ENCODE measurements at places on chromosomes 11 and 22.

DNA sequence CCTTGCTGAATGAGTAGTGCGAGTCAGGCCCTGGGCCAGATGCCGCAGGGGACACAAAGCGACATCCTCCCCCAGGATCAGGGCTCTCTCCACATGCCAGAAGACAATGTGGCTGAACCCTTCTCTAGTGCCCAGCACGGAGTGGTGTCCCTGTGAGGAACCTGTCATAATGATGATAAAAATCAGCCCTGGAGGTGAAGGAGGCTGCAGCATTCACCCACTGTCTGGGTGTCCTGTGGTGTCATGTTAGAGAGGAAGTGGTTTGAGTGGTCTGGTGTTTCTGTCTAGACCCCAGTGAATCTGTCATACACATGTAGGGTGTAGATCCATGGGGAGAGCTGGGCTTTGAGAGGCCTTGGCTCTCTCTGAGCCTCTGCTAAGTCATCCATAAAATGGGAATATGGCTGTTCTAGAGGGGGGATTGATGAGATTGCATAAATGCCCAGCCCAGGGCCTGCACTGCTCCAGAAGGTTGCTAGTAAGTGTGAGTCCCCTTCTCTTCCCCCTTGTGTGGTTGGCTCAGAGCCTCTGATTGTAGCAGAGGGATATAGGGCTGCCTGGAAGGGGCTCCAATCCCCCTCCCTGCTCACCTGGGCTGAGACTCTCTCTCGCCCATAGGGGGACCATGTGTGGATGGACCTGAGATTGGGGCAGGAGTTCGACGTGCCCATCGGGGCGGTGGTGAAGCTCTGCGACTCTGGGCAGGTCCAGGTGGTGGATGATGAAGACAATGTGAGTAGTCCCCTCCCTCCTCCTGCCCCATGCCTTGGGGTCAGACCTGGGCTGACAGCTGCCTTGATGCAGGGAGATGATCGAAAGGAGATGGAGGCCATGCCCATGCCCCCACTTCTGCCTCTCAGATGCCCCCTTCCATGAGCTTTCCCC, 14.3 kb downstream of the MYO7A start:
- DNase-seq, result no peak

DNA sequence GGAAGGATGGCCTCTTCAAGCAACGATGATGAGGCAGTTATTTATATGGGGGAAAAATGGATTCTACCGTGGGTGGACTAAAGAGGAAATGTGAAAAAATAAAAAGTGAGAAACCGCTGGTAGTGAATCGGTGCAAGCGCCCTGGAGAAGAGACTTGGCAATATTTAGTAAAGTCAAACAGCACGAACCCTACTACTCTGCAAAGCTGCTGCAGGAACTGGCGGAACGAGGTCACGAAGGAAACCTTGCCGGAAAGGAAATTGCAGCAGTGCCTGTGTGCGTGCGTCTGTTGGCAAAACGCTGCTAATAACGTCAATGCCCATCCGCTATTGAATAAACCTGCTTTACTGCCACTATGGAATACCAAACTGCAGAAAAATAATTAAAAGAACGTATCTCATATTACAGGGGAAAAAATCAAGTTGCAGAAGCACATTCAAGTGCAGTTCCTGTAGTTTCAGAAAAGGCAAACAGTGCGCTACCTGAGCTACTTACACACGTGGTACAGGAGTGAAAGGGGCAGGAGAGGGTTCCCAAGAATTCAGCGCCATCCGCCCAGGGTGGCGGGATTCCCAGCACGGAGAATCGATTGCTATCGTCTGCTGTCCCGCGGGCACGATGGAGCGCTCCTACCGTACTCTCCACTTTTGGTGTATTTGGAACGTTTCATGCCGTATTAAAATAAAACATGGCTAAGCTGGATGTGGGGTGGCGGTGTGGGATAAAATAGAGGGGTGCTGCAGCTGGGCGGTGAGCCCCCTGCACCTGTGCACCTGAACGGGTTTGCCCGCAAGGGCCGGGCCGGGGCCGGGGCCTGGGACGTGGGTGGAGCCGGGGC, 585 bp upstream of the NADSYN1 start:
- no peak for DNase-seq

- DNase-seq, result no peak
Measured at GRCh38 chr22:31329029-31329428, 17.1 kb downstream of the PATZ1 start.

DNA sequence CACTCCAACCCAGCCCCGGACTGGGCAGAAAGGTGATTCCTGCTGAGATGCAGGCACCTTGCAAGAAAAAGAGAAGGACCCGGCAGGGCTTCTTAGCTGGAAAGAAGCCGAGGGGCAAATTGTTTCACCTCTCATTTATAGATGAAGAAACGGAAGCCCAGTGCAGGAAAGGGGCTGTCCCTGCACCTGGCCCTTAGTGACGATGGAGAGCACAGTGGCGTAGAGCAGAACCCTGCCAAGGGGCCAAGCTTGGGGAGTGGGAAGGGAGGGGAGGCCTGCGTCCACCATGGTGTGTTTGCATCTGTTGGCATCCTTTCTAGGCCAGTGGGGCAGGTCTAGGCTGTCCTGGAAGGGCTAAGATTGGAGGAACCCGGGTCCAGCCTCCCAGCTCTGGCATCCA, 7.8 kb upstream of the MS4A15 start:
- DNase-seq, result no peak

- no peak for DNase-seq
Measured at GRCh38 chr11:46918083-46918787, at the start of gene LRP4. TSS of gene LRP4 (minus strand) at chr11:46918550. CDS start at chr11:46918379, 171 bp downstream.

Data from T1000 (cell line).